ENCODE measurements at places on chromosomes 5 and 9.

- no peak for DNase-seq
Measured at GRCh38 chr9:61668846-61669245, 479.0 kb downstream of the SPATA31A7 start.

GRCh38 chr5:159400476-159400875 is 70.2 kb upstream of the IL12B start:
- DNase-seq, result no peak

DNA sequence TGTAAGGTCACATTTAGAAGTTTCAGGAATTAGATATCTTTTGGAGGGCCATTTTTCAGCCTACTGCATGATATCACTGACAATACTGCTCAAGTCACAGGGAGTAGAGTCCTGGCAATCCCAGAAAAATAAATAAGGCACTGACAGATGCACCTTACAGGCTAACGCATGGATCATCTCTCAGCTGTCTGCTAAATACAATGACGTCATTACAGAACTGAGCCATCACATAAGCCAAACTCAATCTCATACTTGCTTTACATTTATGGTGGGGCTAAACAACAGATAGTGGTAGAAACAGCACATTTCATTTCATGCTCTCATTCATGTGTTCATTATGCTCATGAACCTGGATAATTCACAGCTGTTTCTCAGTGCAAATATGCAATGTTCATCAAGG is 243.7 kb downstream of the SEMA5A start:
- DNase-seq, result no peak

- no peak for DNase-seq
Measured at GRCh38 chr5:97644896-97645295, 461.8 kb upstream of the RIOK2 start.

Data from NCI-H2081 treated with DMSO at 0.1 percent for 48 hours (cell line).